ENCODE measurements at places on chromosomes 5 and 9.
A peak's percentile ranks its signal among the peaks of the same experiment; 100 is the strongest.

DNA sequence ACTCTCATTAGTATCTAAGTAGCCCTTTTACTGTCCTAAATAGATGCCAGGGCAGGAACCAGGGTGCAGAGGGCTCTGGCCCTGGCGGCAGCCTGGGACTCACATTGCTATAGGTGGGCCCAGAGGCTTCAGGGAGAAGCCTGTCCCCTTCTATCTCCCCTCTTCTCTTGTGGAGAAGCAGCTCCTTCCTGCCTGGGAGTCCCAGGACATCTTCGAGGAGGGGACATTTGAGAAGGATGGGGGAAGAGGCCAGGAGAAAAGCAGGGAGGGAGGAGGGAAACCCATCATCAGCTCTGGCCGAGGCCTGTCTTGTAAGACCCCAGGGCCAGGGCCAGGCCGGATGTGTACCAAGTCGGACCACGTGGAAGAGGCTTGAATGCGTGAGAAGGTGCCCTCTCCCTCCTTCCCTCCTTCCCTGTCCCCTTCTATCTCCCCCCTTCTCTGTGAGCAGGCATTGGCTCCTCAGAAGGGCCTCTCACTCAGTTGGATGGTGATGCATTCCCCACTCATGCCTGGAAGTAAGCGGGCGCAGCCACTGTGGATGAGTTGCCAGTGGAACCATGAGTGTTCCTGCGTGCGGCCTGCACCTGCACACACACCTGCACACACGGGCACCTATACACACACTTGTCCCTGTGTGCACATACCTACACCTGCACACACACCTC, 20.7 kb upstream of the LPCAT1 start:
- no peak for DNase-seq

DNA sequence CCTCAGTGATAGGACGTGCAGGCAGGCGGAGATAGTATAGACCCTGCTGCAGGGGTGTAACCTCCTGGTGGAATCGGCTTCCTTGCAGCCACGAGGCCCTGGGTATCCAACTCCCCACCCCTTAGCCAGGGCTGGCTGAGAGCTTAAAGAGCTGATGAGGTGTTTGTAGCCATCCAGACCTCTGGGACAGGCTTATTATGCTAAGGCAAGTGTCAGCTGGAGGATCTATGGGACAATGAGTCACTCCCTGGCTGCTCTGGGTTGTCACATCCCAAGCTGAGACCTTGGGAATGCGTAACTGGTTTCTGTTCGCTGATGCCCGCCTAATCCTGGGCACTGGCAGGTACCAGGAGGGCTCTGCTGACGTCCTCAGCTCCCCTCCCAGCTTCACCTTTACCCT, 38.9 kb downstream of the DAB2IP start:
- no peak for DNase-seq

- DNase-seq: no peak
Observed at GRCh38 chr5:170266570-170267381, 30.8 kb downstream of the LCP2 start.

DNA sequence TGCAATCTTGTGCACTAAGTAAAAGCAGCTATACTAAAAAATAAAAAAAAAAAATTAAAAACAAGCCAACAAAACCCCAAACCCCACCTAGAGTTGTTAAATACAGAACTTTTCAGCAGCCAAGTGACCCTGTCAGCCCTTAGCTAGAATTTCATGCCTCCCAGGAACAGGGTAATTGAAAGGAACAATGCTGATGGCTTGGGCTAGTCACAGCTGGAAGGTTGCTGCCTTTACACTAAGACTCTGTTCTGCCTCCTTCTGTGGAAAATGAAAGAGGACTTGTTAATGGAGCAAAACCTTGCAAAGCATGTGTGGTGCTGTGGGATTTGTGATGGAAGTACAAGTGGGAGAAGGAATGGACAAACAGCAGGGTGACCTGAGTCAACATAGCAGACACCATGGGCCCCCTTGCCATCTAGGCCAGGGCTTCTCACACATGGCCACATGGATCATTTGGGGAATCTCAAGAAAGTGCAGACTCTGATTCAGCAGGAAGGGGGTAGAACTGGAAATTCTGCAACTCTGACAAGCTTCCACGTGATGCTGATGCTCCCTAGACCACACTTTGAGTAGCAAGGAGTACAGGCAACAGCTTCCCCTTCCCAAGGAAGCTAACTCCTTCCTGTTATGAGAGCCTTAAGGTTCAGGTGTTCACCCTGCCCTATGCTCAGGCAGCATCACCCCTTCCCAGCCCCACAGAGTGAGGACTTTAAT, 14.9 kb upstream of the TMEM252 start:
- no peak for DNase-seq

DNA sequence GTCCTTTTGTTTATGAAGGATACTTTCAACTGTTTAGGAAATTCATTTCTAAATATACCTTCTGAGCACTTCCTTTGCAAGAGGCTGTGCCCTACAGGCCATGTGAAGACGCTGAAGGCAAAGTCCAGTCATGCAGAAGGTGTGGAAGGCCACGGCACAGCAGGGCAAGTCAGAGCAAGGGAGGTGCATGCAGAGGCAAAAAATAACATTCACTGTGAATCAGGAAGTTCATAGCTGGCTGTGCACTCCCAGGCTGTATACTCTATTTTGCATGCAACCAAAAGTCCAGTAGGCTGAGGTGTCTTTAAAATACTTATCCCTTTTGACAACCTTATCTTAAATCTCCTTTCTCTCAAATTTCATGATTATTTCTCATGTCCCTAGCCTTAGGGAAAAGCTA, 50.3 kb downstream of the GNAQ start:
- peak; percentile 39 for DNase-seq

- peak; percentile 68 for DNase-seq
Observed at GRCh38 chr5:41517909-41518308, 7.5 kb upstream of the PLCXD3 start.

- no peak for DNase-seq
Observed at GRCh38 chr5:180160215-180160614, 48.8 kb downstream of the RASGEF1C start.

GRCh38 chr9:28014212-28014611, 440.9 kb upstream of the C9orf72 start:
- no peak for DNase-seq

GRCh38 chr5:147743678-147744374, 38.7 kb downstream of the JAKMIP2 start:
- no peak for DNase-seq

DNA sequence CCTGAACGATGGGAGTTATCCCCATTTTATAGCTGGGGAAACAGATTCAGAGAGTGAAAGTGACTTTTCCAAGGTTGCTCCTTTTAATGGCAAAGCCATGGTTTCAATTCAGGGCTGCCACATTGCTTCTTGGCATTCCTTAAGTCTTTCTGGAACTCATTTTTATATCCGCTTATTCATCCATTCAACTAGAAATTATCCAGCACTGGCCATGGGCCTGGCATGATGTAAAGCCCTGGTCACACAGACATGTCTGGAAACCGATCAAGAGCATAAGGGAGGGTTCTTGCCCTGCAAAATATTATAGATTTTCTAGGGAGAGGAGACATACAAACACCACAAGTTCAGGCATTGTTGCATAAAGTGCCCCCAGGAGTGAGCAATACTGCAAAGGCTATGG, 43.0 kb upstream of the COL15A1 start:
- no peak for DNase-seq

DNA sequence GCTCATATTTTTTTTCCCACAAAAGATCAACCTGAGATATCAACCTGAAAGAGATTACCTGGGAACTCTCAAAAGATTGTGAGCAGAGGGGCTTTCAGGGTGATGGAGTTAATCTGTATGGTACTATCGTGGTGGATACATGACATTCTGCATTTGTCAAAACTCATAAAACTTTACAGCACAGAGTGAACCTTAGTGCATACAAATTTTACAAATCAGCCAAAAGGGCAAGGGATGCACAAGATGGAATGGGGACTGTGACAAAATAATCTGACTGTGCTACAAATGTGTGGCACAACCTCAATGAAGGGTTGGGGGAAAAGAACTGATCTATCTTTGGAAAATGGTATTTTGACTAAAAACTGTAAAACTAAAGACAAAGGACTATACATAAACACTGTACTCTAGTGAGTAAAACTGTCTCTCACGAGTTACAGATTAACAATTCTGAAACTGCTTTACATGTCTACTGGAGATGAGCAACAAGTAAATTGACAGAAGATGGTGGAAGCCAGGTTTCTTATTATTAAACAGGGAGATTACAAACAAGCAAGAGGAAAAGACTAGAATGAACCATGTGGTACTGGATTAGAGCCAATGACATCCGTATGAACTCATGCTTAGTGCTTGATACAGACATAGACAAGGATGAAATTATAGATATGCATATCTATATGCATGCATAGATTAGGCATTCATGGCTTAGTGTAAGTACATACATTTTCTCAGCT, 24.8 kb upstream of the RLN1 start:
- DNase-seq: peak; percentile 52

DNA sequence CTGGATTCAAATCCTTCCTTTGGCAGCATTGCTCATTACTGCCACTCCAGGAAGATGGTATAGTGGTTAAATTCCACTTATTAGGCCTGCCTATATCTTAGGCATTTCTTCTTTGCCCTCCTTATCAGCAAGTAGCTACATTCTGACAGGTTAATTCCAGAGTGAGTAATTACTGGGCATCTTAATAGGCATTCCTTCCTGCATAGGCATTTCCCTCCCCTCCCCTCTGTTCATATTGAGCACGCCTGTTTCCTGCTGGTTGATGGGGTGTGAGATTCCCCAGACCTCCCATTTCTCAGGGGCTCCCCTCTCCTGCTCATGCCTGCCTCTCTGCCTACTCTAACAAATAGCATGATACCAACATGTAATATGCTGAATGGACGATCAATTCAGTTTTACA, 305.9 kb downstream of the CYLC2 start:
- no peak for DNase-seq

GRCh38 chr5:163760498-163760897, 255.1 kb downstream of the MAT2B start:
- peak; percentile 100 for DNase-seq

GRCh38 chr9:83154087-83154736, 91.3 kb upstream of the RASEF start:
- DNase-seq: peak; percentile 7

DNA sequence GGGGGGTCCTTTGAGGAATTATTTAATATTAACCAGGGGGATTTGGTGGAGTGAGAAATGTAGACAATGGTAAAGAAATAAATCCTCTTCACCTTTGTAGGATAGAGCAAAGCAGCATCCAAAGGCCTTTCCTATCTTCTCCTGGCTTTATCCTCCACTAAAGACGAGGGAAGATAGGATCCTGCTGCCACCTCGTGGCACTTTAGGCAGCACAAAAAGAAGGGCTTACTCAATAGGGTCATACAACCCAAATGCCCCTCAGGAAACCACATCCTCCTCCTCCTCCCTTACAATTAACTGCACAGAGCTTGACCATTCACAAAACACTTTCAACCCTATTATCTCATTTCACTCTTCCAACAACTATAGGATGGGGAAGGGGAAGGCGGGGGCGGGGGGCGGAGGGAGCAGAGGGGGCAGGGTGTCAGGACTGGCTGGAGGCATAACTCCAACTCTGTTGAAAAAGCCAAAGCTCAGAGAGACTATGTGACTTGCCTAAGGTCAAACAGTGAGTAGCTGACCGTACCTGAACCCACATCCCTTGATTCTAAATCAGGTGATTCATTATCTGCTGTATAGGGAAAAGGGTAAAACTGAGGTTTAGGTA, 45.4 kb upstream of the MYOT start:
- peak; percentile 60 for DNase-seq

- DNase-seq: peak; percentile 29
Observed at GRCh38 chr5:166509085-166509484, 1782.4 kb upstream of the WWC1 start.

All from fibroblast of pulmonary artery (primary cell).